Pons (tissue), 1 donor: ENCODE measurements at places on chromosomes 2 and 18.

DNA sequence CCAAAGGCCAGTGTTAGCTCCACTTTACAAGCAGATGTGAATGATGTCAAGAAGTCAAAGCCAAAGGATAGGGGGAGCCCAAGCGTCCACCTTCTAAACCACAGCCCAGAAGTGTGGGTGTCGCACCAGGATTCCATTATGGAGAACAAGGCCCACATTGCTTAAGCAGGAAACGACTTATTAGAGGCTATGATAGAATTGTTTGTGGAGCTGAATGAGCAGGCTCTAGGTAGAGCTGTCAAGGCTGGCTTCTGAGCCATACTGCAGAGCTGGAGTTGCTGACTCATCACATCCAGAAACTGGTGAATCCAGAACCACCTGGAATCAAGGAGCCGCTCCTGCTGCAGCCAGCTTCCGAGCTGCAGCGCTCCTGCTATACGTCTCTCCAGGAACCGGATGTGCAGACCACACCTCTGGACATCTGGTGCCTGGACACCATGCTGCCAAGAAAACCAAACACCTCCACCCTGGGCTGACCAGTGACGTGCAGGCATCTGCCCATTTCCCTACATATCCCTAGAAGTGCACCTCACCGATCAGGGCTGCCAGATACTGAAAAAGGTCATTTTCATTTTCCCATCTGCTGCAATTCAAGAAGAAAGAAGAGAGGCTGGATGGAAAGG lies 6.2 kb upstream of the TWIST2 start:
- DNase-seq: no peak

DNA sequence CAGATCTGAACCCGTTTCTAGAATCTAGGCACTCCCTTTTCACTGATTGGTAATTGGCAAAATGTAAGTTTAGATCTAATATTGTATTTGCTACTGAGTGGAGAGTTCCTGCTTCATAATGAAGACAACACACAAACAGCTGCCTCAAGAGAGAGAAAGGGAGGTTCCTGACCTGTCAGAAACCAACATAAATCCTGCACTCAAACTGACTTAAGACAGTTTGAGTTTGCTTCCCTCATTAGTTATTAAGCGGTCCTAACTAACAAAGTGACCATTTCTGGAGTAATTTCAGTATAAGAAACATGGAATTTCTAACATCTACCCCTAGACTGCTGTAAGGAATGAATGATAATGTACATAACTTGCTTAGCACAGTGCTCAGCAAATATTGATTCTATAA lies 191.2 kb downstream of the METTL4 start:
- DNase-seq: no peak

DNA sequence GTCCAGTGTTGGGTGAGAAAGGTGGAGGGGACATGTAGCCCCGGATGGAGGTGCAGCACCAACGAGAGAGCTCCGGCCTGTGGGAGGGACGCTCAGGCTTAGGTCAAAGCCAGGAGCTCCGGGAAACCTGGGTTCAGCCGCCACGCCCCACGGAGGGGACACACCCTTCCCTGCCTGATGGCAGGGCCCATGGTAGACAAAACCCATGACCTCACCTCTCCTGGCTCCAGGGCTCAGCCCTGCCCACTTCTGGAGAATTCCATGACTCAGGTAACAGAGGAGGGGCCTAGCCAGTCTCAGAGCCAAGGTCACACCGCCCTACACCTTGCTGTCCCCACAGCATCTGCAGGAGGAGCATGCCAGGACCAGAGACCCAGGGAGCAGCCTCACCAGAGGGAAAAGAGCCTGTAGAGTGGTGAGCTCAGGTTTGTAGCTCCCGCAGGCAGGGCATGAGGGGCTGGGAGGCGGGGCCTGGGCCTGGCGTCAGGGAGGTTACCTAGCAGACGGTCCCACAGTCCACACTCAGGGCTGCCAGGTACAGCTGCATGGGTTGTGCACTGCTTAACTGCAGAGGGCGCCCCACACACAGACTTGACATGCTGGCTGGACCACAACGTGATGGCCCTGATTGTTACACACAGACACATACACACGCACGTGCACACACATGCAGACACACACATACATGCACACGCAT lies 70.8 kb upstream of the SMAD7 start:
- DNase-seq: peak; percentile 16

GRCh38 chr2:110958346-110959119 lies 162.2 kb upstream of the BCL2L11 start:
- no peak for DNase-seq

DNA sequence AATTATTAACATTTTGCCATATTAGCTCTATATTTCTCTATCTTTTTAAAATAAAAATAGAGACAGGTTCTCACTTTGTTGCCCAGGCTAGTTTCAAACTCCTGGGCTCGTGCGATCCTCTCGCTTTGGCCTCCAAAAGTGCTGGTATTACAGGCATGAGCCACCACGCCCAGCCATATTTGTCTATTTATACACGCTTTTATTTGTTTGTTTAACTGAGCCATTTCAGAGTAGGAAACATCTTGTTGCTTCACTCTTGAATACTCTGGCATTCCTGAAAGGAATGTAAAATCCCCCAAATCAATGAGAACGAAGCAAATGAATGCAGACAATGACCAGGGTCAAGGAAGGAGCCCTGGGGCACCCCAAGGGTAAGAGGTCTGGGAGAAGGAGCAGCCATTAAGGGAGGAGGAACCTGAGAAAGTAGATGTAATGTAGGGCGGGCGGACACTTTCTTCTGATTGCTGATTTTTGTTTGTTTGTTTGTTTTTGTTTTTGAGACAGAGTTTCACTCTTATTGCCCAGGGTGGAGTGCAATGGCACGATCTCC lies 31.7 kb upstream of the RAB1A start:
- no peak for DNase-seq

DNA sequence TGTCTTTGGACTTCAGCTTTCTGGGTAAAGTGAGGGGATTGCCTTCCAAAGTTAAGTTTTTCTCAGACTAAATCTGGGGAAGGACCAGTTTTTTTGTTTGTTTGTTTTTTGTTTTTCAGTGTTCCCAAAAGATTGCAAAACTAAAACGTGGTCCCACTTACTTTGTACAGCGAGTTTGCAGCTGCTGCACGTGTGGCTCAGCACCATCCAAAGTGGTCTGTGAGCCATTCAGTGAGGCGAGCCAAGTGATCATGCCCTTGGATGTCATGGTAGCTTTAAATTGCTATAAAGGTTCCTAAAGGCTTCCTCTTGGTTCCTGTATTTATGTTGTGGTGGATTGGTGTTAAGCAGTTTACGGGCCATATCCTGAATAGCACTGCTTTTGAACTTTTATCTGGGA lies 23.0 kb downstream of the TET3 start:
- no peak for DNase-seq

DNA sequence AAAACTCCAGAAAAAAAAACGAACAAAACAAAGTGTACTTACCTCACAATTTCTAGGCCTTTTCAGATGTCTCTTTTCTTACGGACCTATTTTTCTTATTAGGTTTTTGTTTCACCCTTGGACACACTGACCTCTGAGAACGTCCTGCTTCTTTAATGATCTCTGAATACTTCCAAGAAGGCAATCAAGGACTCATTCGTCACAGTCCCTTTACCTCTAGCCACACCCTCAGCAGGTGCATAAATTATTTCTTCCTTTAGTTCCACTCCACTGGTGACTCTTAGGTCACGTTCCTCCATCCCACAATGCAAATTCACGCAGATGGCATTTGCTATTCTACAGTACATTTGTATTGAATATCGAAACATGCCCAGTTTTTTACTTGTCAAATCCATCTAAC lies 21.9 kb downstream of the PELI1 start:
- no peak for DNase-seq
